ENCODE measurements at places on chromosomes 12 and 14. TPM values are rescaled to one million over a fixed set of nuclear protein-coding genes. Genes with fewer than 3 reads are reported as not detected.

Gene GPRC5D
- not detected for total RNA-seq

Gene GALC
- 24.5 TPM for total RNA-seq

Gene LTB4R2
- total RNA-seq: 15.1 TPM

Gene KRT86
- under 0.01 TPM for total RNA-seq

Gene TAS2R9
- total RNA-seq: under 0.01 TPM

Gene PTGER2
- total RNA-seq: 43.6 TPM

Gene MMP19
- 0.27 TPM for total RNA-seq

Gene RPL10L
- not detected for total RNA-seq

Gene RNF34
- total RNA-seq: 53.1 TPM

Gene EAPP
- total RNA-seq: 35.5 TPM

Gene YY1
- 58.2 TPM for total RNA-seq
